H9 (cell line): ENCODE measurements at places on chromosomes 7 and 10.

DNA sequence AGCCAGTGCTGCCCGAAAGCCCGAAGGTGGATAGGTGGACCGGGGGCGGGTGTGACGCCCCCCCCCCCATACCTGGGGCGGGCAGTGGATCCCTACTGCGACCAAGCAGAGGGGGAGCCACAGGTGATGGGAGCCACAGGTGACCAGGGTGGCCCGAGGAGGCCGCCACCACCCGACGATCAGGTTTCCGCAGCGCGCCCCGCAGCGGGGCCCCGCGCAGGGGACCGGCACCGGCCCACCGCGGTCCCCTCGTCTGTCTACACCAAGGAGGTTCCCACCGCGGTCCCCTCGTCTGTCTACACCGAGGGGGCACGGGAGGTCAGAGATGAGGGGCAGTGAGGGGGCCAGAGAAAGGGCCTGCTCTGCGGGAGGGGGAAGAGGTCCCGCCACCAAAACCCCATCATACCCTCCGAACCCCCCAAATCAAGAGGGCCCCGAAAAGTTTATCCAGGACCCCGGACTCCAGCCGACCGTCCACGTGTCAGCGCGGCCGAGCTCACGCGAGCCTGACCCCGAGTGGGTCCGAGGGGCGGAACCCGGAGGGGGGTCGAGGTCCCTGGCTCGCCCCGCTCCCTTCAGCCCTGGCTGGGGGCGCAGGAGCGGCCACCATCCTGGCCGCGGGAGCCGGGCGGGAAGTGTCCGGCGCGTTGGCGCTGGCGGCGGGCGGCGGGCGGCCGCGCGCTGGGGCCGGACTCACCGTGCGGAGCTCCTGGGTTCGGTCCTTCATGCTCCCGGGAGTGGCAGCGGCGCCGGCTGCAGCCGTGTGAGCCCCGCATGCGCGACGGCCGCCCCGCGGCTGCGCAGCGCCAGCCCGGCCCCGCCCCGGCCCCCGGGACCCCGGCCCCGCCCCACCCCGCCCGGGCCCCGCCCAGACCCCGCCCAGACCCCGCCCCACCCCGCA is at the start of gene STX1A:
STX1A (minus strand) TSS at position 765 of the 901 bp plus-strand sequence; CDS start at position 727, 38 bp downstream.
- DNase-seq = peak; percentile 67

DNA sequence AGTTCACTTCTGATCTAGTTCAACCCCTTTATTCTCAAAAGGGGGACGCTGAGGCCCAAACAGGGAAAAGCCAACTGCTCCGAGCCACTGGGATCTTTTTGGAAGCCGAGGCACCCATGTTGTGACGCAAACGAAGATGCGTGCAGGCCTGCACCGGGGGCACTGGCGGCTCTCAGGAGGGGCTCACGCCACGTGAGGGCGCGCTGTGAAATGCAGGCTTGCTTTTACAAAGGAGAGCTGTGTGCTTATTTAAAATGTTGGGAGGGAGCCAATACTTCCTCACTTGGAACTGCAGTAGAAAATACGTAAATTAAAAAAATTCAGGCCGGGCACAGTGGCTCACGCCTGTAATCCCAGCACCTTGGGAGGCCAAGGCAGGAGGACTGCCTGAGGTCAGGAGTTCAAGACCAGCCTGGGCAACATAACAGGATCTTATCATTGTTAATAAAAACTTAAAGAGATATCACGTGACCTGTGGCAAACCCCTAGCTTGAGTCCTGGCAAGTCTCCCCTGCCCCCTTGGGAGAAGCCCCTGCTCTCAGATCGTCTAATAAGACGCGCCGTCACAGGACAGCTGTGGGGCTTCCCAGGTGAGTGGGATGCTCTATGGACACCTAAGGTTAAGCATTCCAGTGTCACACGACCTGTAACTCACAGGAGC is 16.3 kb downstream of the BRI3 start:
- no peak for DNase-seq

DNA sequence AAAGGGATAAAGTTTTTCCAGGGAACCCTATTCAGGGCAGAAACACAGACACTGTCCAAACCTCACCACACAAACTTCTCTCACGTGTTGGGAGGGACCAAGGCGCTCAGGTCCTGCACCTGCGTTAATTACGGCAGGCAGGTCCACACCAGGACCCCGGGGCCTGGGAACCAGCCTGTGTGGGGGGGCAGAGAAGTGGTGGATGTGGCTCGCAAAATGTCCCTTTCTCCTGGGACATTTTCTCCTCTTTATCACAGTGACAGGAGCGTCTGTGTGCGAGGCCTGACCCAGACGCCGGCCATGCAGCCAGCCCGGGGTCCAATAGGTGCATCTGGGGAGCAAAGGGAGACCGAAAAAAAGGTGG is 73.4 kb upstream of the ZNF722 start:
- no peak for DNase-seq

- DNase-seq = no peak
These were observed 12.8 kb downstream of the PRXL2A start for GRCh38 chr10:80421050-80421706.

DNA sequence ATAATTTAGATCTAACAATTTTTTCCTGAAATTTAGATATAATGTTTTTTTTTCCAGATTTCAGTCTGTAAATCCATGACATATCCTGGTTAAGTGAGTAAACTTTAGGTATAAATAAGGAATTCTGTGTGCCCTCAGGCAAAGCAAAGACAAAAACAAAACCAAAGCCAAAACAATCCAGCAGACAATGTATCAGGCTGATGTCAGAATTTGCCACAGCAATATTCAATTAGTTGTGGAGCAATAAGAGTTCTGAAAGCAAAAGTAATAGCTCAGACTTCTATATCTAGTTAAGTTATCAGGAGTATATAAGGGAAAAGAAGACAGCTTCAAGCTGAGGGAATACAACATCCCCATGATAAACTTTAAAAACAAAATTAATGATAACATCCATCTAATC is 82.0 kb downstream of the MKX start:
- no peak for DNase-seq

GRCh38 chr10:31756729-31757110 is 171.9 kb downstream of the ARHGAP12 start:
- DNase-seq = no peak
